ENCODE measurements at places on chromosomes 6 and 20.

DNA sequence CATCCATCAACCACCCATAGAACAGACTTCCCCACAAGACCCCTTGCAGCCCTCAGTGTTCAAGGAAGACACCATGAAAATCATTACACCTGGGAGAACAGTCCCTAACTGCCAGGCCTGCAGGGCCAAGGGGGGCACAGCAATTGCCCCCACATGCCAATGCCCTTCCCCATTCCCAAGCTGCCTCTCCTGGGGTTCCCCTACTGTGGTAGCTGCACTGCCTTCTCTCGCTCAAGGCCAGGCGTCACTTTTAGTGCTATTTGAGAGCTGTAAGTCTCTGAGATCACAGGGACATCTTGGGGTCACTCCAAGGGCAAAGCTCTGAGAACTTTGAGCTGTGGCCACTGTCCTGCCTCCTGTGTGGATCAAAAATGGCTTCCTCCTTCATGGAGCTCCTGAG, 6.0 kb upstream of the ACSS1 start:
- no peak for DNase-seq

- DNase-seq: no peak
These were observed 19.7 kb downstream of the VAPB start for GRCh38 chr20:58408603-58409246.

GRCh38 chr6:168161371-168161750, 82.3 kb upstream of the FRMD1 start:
- DNase-seq: no peak

- no peak for DNase-seq
These were observed 667.6 kb downstream of the TENT5A start for GRCh38 chr6:81084776-81085430.

- DNase-seq: no peak
These were observed 169.5 kb upstream of the THEMIS start for GRCh38 chr6:128070406-128070805.

GRCh38 chr20:46399401-46399800, 7.0 kb downstream of the ELMO2 start:
- no peak for DNase-seq
